ENCODE measurements at places on chromosomes 2 and 18.

- no peak for DNase-seq
Measured at GRCh38 chr2:136206613-136207012, 88.7 kb upstream of the CXCR4 start.

- DNase-seq: no peak
Measured at GRCh38 chr2:61549546-61549945, 11.4 kb upstream of the XPO1 start.

DNA sequence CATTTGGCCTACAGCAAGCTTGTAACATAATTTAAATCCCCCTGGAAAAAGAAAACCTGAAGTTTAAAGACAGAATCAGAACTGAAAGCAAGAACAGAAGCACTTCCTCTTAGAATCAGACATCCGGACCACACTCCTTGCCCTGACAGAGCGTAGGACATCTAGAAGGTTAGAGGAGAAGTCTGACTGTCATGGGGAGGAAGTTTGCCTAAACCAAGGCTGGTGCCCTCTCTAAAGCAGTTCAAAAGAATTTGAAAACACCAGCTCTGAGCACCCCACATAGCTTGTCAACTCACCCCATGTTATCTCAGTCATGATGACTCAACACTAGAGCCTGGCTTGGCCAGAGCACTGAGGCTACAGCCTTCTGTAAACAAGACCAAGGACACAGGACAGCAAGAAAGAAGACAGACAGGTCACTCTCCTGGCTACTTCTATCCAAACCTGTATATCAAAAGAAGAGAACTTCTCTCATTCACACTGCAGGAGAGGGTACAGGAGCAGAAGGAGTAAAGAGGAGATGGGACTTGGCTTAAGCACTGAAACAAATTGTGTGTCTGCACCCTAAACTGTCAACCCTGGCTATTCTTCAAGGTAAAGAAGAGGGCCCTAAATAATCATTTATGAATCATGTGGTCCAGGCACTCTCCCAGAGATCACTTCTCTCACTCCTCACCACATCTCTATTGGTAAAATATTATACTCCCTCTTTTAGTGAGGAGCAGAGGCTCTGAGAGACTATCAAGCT lies 198.6 kb downstream of the MEMO1 start:
- DNase-seq: no peak

- DNase-seq: no peak
Measured at GRCh38 chr2:154226931-154227330, 355.2 kb downstream of the GALNT13 start.

Data from midbrain (tissue), 1 donor.